Vagina (tissue), 2 donors: ENCODE measurements at places on chromosomes 6 and 20.

GRCh38 chr6:169162752-169163407, 90.8 kb downstream of the THBS2 start:
- DNase-seq, result peak; percentile 92

- DNase-seq, result no peak
Measured at GRCh38 chr6:96499781-96500180, 21.8 kb upstream of the UFL1 start.

- DNase-seq, result no peak
Measured at GRCh38 chr6:90739339-90739738, 152.5 kb upstream of the MAP3K7 start.

GRCh38 chr6:3596766-3597165, 139.9 kb upstream of the SLC22A23 start:
- DNase-seq, result no peak

DNA sequence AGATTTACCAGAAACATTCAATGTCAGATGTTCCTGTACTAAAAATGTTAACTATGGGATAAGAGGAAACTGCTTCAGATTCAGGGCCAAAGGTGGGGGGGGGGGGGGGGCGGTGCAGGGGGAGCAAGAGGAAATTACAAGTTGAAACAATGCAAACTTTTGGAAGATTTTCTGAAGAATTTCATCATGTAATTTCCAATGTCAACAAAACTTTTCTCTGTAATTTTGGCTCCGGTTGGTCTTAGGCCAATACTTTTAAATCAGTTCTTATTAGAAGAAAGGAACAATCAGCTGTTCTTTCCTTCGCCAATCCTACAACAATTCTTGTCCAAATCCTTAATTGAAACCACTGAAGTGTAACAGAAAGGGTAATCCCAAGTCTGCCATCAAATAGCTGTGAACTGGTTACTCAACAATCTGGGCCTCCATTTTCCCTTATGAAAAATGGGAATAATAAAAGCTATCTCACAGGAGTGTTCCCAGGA, 13.1 kb downstream of the UQCC1 start:
- DNase-seq, result no peak
